Right ventricle myocardium inferior (tissue), 1 donor: ENCODE measurements at places on chromosomes 5 and 9.

- peak; percentile 30 for DNase-seq
Measured at GRCh38 chr9:135605238-135605781, 34.0 kb downstream of the GLT6D1 start.

GRCh38 chr5:141186897-141187512 is at the start of gene PCDHB9:
Gene PCDHB9 (plus strand): TSS chr5:141187161. CDS start chr5:141187319, 158 bp downstream.
- no peak for DNase-seq

GRCh38 chr9:96209407-96210271 is 92.3 kb downstream of the HSD17B3 start:
- no peak for DNase-seq

DNA sequence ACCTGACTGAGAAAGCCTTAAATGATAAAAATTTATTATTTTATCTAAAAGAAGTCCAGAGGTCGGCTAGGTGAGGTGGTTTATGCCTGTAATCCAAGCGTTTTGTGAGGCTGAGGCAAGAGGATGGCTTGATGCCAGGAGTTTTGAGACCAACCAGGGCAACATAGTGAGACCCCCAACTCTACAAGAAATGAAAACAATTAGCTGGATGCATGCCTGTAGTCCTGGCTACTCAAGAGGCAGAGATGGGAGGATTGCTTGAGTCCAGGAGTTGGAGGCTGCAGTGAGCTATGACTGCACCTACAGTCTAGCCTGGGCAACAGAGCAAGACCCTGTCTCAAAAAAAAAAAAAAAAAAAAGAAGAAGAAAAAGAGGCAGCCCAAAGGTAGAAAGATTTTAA is 179.9 kb upstream of the KIF2A start:
- no peak for DNase-seq

DNA sequence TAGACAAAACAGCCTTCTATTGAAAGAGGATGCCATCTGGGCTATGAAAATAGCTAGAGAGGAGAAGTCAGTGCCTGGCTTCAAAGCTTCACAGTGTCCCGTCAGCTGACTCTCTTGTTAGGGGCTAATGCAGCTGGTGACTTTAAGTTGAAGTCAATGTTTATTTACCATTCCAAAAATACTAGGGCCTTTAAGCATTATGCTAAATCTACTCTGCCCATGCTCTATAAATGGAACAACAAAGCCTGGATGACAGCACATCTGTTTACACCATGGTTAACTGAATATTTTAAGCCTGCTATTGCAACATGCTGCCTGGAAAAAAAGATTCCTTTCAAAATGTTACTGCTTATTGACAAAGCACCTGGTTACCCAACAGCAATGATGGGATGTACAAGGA is 309.1 kb downstream of the NTRK2 start:
- no peak for DNase-seq

- DNase-seq: no peak
Measured at GRCh38 chr9:84266087-84266561, 74.4 kb downstream of the SLC28A3 start.
